ENCODE measurements at places on chromosomes 13 and 19.
A peak's percentile ranks its signal among the peaks of the same experiment; 100 is the strongest.

- DNase-seq, result no peak
Measured at GRCh38 chr13:110220471-110220870, 86.5 kb downstream of the COL4A1 start.

GRCh38 chr19:29263305-29264135 lies 50.6 kb upstream of the UQCRFS1 start:
- peak; percentile 12 for DNase-seq

- DNase-seq, result no peak
Measured at GRCh38 chr19:41323430-41324125, 13.6 kb downstream of the CCDC97 start.

- DNase-seq, result no peak
Measured at GRCh38 chr13:108700422-108701170, 71.2 kb downstream of the MYO16 start.

DNA sequence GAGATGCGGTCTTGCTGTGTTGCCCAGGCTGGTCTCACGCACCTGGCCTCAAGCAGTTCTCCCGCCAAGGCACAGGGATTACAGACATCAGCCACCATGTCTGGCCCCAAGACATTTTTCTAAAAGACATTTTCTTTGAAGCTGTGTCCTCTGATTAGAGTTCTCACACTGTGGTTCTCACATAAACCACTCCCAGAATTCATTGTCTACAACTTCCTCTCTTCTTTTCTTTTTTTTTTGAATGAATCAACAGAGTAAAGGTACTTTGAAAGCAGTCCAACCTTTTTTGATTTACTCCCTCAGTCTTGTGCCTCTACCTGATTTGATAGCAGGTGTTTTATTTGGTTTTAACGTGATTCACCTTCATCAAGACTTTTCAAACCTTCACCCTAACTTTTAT lies 14.3 kb upstream of the SHD start:
- DNase-seq, result no peak

DNA sequence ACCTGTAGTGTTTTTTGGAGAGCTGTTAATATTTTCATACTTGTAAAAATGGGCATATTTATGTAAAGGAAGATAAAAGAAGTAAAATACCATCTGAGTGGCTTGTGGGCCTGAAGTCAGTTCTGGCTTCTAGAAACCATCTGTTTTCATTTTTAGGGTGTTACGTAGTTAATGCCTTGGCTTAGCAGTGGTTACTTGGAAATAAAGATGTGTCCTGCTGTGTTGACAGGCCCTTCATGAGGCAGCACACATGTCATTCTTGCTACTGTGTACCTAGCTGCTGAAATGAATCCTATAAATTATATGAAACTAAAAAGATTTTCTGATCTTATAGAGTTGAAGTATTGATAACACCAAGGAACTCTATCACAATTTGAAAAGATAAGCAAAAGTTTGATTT lies 16.0 kb downstream of the ILF3 start:
- no peak for DNase-seq

DNA sequence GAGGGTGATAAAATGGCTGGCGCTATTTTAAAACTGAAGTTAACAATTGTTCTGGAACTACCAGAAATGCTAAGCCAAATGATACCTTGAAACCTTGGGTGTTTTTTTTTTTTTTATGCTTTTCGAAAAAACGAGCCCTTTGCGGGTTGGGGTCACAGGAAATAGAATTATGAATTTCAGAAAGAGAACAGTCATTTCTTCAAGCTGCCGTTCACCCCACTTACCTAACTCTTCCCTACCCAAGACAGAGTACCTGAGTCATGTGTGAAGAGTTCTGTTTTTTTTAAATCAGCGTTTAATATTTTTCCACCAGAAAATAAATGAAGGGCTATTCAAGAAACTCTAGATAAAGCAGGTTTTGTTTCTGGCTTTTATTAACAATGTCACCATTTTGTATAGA lies 35.3 kb downstream of the KLF2 start:
- DNase-seq, result no peak

DNA sequence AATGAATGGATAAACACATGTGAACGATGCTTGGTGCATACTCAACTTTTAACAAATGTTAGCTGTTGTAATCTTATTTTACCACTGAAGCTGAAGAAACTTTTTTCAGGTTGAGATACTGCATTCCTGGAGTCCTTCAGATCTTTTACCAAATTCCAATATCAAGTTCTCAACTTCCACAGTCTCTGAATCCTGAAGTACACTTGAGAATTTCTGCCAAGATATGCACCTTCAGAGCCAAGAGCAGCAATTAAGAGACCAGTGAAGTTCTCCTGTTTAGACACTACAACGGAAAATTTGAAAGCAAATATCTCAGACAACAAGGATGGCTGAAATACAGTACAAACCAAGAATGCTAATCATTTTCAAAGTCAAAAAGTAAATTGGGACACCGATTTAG lies 84.6 kb upstream of the MTIF3 start:
- DNase-seq, result no peak

DNA sequence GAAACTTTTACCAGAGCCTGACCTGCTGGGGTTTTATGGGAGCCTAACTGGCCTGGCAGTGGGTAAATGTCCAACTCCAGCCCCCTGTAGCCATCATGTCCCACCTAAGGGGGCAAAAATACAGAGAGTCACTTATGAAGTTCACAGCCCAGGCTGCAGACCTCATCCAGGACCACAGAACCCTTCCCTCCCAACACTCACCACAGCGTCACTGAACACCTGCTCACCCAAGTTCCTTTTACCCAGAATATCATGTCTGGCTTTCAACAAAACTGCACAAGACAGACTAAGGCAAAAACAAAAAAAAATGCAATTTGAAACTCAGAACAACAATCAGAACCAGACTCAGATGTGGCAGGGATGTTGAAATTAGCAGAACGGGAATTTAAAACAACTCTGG lies 6.4 kb downstream of the CEACAM3 start:
- DNase-seq, result no peak

DNA sequence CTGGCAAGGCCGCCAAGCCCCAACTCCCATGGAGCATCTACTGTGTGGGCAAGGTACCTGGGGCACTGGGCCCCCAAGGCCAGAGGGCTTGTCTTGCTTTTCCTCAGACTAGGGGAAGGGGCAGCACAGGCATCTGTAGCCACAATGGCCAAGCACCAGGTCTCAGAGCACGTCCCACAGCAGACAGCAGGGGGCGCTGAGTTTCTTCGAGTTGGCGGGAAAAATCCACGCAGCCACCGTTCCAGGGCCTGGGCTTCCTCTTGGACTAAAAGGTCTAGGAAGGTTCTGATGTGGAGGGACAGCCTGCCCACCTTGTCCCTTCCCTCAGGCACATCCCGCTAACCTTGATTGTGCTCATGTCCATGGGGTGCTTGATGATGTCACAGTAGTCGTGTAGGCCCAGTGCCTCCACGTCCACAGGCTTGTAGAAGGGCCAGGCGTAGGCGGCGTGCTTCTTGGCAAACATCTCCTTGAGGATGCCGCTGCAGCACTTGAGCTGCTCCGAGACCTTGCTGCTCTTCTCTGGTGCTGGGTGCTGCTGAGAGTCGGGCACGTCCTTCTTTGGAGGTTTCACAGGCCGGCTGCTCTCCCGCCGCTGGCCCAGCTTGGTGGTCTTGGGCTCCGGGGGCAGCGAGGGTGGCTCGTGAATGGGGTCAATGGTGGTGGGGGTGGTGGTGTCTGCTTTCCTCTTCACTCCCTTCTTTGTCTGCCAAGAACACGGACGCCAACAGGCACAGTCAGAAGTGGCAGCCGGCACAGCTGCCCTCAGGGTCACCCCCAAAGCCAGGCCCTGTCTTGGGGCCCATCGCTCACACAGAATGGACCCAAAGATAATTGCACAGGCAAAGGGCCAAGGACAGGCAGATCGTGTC lies 32.0 kb upstream of the EPHX3 start:
- DNase-seq, result peak; percentile 67

GRCh38 chr19:32829345-32829896 lies 40.1 kb downstream of the SLC7A9 start:
- no peak for DNase-seq

- DNase-seq, result no peak
Measured at GRCh38 chr13:65921933-65922332, 1308.2 kb downstream of the PCDH9 start.

DNA sequence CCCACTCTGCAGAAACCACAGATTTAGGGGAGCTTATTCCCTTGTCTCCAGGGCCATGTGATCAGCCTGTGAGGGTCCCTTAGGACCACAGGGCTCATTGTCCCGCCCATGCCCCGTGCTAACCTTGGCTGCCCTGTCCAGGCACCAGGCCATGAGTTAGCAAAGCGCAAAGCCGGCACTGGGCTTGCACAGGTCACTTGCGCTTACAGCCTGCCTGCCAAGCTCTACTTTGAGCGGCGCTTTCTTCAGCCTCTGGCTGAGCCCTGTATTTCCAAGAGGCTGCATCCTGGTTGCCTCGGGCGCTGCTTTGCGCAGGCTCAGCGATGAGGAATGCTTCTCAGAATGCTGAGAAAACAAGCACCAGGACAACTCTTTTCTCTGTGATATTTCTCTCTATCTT lies 188.0 kb downstream of the TDRD3 start:
- DNase-seq, result no peak

Data from stimulated activated CD4-positive, alpha-beta T cell treated with anti-CD3 and anti-CD28 coated beads, TNF-alpha, amount 100 ng/mL, for 48 hours (primary cell).